H9 (cell line): ENCODE measurements at places on chromosomes 5 and 9. TPM values are rescaled to one million over a fixed set of nuclear protein-coding genes. Genes with fewer than 3 reads are reported as not detected.
A peak's percentile ranks its signal among the peaks of the same experiment; 100 is the strongest.

GRCh38 chr5:56840597-56840996, 25.2 kb downstream of the MAP3K1 start:
- H3K27me3 ChIP-seq = no peaks in the 10 kb centered on the region
- DNase-seq = no peak
- no peak overlapping the region for H3K4me3 ChIP-seq
- no peaks in the 10 kb centered on the region for H3K36me3 ChIP-seq
- H3K27ac ChIP-seq = no peak overlapping the region

DMGDH gene
- 0.37 TPM in 1 of 2 replicates, not detected in the other for total RNA-seq

SLCO4C1 gene
- 4.8 and 5.6 TPM in 2 replicates for total RNA-seq

DNA sequence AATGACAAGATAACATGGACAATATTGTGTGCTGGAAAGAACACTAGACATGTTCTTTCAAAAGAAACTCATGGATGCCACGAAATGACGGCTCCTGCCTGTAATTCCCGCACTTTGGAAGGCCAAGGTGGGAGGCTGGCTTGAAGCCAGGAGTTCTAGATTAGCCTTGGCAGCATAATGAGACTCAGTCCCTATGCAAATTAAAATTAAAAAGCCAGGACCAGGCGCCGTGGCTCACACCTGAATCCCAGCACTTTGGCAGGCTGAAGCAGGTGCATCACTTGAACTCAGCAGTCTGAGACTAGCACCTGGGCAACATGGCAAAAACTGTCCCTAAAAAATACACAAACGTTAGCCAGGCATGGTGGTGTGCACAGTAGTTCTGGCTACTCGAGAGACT, 814.2 kb downstream of the BRINP1 start:
- H3K36me3 ChIP-seq = no peaks in the 10 kb centered on the region
- DNase-seq = no peak
- H3K4me3 ChIP-seq = no peak overlapping the region
- H3K4me1 ChIP-seq = no peaks in the 10 kb centered on the region
- no peak overlapping the region for H3K27ac ChIP-seq
- H3K27me3 ChIP-seq = no peaks in the 10 kb centered on the region

GRCh38 chr5:149278451-149279210, 7.0 kb downstream of the AFAP1L1 start:
- no peak for DNase-seq
- H3K27me3 ChIP-seq = no peaks in the 10 kb centered on the region
- no peaks in the 10 kb centered on the region; the same call in 1 of the 2 replicates for H3K4me1 ChIP-seq
- no peak overlapping the region for H3K27ac ChIP-seq
- H3K36me3 ChIP-seq = no peaks in the 10 kb centered on the region

PRLR gene
- 2.5 TPM in 2 replicates for total RNA-seq

- no peak overlapping the region for H3K4me3 ChIP-seq
- H3K27ac ChIP-seq = no peak overlapping the region
- H3K4me1 ChIP-seq = peaks cover 5% of the 10 kb centered on the region
- H3K27me3 ChIP-seq = no peaks in the 10 kb centered on the region
Observed at GRCh38 chr9:4630836-4631235, 31.3 kb upstream of the PLPP6 start.

IFNA13 gene
- total RNA-seq = not detected in 2 replicates

DNA sequence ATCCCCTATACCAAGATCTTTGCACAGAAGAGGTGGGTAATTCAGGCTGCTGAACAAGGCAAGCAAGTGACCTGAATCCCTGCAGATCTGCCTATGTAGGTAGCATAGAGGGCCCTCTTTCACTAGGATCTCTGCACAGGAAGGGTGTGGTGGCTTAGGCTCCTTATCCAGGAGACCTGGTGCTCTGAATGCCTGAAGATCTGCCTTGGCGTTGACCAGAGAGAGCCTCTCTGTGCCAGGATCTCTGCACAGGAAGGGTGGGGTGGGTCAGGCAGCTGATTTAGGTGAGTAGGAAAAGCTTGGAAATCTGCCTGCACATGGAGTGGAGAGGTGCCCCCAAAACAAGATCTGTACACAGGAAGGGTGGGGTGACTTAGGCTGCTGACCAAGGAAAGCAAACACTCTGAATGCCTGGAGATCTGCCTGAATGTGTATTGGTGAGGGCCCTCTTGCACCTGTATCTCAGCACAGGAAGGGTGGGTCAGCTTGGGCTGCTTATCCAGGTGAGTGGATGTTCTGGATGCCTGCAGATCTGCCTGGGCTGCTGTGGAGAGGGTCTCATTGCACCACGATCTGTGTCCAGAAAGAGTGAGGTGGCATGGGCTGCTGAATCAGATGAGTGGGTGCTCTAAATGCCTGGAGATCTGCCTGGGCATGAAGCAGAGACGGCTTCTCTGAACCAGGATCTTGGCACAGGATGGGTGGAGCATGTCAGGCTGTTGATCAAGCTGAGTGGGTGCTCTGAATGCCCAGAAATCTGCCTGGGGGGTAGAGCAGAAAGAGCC, 365.9 kb downstream of the DMAC1 start:
- DNase-seq = no peak
- no peaks in the 10 kb centered on the region for H3K4me1 ChIP-seq
- H3K36me3 ChIP-seq = peaks cover 7% of the 10 kb centered on the region
- no peaks in the 10 kb centered on the region for H3K27me3 ChIP-seq
- H3K27ac ChIP-seq = no peak overlapping the region

DNA sequence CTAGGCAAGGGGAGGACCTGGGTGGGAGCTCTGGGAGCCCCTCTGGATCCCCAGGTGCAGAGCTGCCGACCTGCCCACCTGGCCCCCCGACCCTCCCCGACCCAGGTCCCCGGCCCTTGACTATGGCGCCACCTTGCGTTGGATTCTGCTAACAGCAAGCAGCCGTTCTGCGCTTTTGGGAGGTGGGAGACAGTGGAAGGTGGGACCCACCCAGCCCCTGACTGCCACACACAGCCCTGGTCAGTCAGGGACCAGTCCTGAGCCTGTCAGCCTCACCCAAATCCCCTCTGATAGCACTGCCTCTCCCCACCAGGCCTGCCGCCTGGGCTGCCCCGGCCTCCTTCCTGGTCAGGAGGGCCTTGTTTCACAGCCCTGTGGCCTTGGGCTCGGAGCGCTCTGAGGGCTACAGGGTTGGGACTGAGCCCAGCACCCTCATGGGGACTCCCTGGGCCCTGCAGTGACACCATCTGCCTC, 77.9 kb downstream of the HMCN2 start:
- no peaks in the 10 kb centered on the region for H3K36me3 ChIP-seq
- H3K4me1 ChIP-seq = no peaks in the 10 kb centered on the region
- DNase-seq = peak; percentile 79
- H3K27ac ChIP-seq = no peak overlapping the region
- H3K4me3 ChIP-seq = no peak overlapping the region
